ENCODE measurements at places on chromosomes 5 and 9. TPM values are rescaled to one million over a fixed set of nuclear protein-coding genes. Genes with fewer than 3 reads are reported as not detected.

The SLCO4C1 gene
- 18.0 TPM for total RNA-seq

The TMEM215 gene
- 0.18 TPM for total RNA-seq

DNA sequence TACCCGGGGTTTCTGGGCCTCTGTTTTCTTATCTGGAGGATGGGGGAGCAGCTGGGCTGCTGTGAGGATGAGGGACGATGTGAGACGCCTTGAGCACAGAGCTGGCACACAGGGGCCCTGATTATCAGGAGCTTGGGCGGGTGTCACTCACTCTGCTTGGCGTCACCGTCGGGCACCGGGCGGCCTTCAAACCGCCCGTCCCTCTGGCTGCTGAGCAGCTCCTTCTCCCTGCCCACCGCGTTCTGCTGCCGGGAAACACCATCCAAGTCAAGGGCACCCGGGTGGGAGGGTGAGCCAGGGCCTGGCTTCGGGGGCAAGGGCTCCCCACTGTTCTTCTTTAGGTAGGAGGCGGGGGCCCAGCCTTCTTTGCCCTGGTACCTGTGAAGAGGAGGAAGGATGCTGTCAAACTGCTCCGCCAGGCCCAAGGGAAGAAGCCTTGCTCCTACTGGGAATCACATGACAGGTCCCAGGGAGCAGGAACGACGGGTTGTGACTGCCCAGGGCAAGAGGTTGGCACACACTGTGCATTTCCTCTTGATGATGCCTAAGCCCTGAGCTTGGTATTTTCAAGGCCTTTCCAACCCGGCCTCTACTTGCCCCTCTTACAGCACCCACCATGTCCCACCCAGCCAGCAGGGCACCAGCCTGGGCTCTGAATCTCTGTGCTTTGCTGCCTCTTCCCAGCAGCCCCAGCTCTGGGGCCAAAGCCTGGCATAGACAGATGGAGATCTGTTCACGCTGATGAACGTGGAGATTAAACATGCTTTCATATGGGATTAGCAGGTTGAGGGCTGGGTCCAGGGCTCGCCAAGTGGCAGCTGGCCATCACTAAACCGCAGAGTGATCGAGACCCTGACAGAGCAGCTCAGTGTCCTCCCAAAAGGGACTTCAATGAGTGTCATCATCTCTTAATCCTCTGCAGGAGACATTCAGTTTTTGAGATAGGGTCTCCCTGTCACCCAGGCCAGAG is 66.9 kb upstream of the UBTD2 start:
- no peak overlapping the region for H3K4me3 ChIP-seq
- peaks cover 47% of the 10 kb centered on the region for H3K36me3 ChIP-seq
- no peak for DNase-seq
- H3K27me3 ChIP-seq: peaks cover 7% of the 10 kb centered on the region

The N4BP3 gene
- total RNA-seq: 107 TPM

GRCh38 chr5:142176255-142176654 is 67.7 kb downstream of the NDFIP1 start:
- H3K27ac ChIP-seq: no peak overlapping the region
- no peak overlapping the region for H3K4me3 ChIP-seq
- no peaks in the 10 kb centered on the region for H3K36me3 ChIP-seq

The GPR21 gene
- 1.8 TPM for total RNA-seq

The SLC1A1 gene
- 2.2 TPM for total RNA-seq

DNA sequence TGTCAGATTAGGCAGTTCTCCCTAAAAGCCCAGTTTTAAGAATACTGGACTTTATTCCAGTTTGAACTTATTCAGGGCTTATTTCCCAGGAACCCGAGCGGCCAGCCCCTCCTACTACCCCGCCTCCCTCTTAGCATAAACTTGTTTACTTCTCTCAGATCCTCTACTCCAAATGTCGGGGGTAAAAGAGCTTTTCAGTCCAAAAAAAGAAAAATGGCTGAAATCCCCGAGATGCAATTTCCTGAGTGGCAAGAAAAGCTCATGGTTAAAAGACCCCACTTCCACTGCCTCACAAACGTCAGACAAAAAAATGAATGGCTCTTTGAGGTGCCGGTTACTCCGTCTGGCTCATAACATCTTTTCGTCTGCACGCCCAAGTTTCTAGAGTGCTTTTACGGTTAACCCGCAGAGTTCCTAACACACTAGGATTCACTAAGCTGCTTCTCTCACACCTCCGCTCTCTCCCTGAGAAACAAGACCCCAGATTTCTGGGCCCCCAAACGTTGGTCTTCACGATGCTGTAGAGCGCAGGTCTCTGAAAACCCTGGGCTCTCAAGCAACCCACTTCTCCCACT is 402 bp downstream of the BRD8 start:
- peaks cover 8% of the 10 kb centered on the region for H3K36me3 ChIP-seq
- peaks cover 7% of the 10 kb centered on the region for H3K4me1 ChIP-seq
- peaks cover 3% of the 10 kb centered on the region for H3K27me3 ChIP-seq
- H3K4me3 ChIP-seq: no peak overlapping the region
- peak; percentile 7 for DNase-seq

- H3K27ac ChIP-seq: no peak overlapping the region
- peaks cover 4% of the 10 kb centered on the region for H3K36me3 ChIP-seq
- peaks cover 28% of the 10 kb centered on the region for H3K4me1 ChIP-seq
- no peak overlapping the region for H3K4me3 ChIP-seq
- peaks cover 4% of the 10 kb centered on the region for H3K27me3 ChIP-seq
- DNase-seq: no peak
These were observed 87.2 kb downstream of the TLE4 start for GRCh38 chr9:79658926-79659325.

- H3K4me3 ChIP-seq: no peak overlapping the region
- H3K27me3 ChIP-seq: peaks cover 2% of the 10 kb centered on the region
- no peak for DNase-seq
These were observed 358.9 kb upstream of the PCSK5 start for GRCh38 chr9:75531588-75531987.

The DNM1 gene
- total RNA-seq: 8.0 TPM

The CDH9 gene
- total RNA-seq: not detected

DNA sequence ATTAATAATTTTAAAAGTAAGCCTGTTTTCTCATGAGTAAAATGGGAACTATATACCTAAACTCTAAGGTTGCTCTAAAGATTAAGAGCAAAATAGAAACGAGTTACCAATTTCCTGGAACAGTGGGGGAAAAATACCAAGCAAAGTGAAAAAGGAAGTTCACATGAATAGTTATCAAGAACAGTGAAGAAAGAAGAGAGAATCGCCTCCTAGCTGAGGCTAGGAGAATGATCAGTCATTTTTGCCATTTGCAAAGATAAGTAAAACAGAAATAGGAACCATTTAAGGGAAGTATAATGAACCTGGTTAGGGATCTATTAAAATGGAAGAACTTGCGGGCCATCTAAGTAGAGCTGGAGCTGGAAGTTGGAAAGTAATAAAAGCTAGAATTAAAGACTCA is 50.7 kb downstream of the P4HA2 start:
- peaks cover 27% of the 10 kb centered on the region for H3K4me1 ChIP-seq
- H3K36me3 ChIP-seq: no peaks in the 10 kb centered on the region
- H3K27me3 ChIP-seq: no peaks in the 10 kb centered on the region
- H3K27ac ChIP-seq: no peak overlapping the region

DNA sequence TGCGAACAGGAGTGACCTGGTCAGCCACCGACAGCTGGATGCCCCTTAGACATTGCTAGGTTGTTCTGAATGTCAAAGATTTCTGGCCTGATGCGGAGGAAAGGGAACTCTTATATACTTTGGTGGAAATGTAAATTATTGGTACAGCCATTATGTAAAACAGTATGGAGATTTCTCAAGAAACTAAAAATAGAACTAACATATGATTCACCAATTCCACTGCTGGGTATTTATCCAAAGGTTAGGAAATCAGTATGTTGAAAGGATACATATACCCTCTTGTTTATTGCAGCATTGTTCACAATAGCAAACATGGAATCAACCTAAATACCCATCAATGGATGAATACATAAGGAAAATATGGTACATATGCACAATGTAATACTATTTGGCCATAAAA is 31.8 kb downstream of the DMRT3 start:
- H3K4me1 ChIP-seq: peaks cover 15% of the 10 kb centered on the region
- H3K4me3 ChIP-seq: no peak overlapping the region
- H3K27ac ChIP-seq: no peak overlapping the region
- no peak for DNase-seq
- no peaks in the 10 kb centered on the region for H3K36me3 ChIP-seq

GRCh38 chr5:65203746-65204145 is 278.0 kb downstream of the ADAMTS6 start:
- H3K36me3 ChIP-seq: no peaks in the 10 kb centered on the region
- DNase-seq: no peak
- H3K27me3 ChIP-seq: peaks cover 4% of the 10 kb centered on the region
- no peak overlapping the region for H3K4me3 ChIP-seq

DNA sequence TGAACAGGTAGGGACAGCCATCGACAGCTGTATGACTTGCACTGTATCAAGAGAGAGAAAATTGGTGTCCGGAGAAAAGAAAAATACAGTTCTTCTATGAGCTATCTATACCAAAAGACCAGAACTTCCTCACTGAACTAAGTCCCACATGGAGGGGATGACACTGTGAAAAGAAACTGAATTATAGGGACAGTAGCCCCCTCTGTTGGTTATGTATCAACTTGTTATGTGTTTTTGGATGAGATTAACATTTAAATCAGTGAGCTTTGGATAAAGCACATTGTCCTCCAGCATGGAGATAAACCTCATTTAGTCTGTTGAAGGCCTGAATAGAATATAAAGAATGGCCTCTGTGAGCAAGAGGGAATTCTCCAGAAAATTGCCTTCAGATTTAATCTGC is 176.6 kb upstream of the SH3GL2 start:
- no peaks in the 10 kb centered on the region for H3K27me3 ChIP-seq
- H3K36me3 ChIP-seq: no peaks in the 10 kb centered on the region
- H3K4me3 ChIP-seq: no peak overlapping the region
- DNase-seq: peak; percentile 11

The CERCAM gene
- total RNA-seq: 27.9 TPM

GRCh38 chr5:139994234-139994633 is 48.9 kb downstream of the NRG2 start:
- H3K36me3 ChIP-seq: no peaks in the 10 kb centered on the region
- no peaks in the 10 kb centered on the region for H3K27me3 ChIP-seq
- no peaks in the 10 kb centered on the region for H3K4me1 ChIP-seq
- no peak for DNase-seq
- no peak overlapping the region for H3K27ac ChIP-seq

DNA sequence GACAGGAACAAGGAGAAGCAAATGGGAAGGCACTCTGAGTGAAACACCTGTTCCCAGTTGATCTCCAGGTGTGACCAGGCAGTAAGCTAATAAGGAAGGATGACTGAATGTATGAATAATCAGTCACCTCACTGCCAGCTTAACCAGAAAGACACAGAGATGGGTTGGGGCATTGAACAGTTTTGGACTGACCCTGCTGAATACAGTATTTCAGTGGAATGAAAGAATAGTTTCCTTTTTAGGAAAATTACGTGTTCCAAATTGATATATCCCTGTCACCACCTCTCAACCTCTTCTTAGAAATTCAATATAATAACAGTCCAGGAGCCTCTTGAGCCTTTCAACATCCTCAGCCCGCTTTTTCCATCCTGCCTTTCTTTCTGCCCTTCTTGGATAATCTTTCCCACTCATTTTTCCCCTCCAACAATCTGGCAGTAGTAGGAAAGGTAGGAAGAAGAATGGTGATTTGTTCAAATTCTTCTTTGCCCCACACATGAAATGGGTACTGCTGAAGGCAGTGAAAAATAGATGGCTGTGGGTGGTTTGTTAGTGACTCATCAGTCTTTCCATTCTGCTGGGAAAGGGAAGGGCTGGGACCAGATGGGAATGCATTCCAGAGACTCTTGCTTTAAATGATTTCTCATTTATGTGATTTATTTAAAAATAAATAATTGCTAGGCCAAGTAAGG is 117.9 kb downstream of the ZSWIM6 start:
- no peak overlapping the region for H3K27ac ChIP-seq
- no peak overlapping the region for H3K4me3 ChIP-seq
- no peak for DNase-seq
- peaks cover 2% of the 10 kb centered on the region for H3K27me3 ChIP-seq
- H3K36me3 ChIP-seq: peaks cover 27% of the 10 kb centered on the region

The CNTLN gene
- total RNA-seq: 7.4 TPM

GRCh38 chr5:1553539-1554409 is 30.0 kb upstream of the LPCAT1 start:
- H3K4me3 ChIP-seq: no peak overlapping the region
- no peaks in the 10 kb centered on the region for H3K4me1 ChIP-seq
- H3K27ac ChIP-seq: peak overlapping the region; percentile 30
- no peak for DNase-seq
- H3K27me3 ChIP-seq: peaks cover 1% of the 10 kb centered on the region

DNA sequence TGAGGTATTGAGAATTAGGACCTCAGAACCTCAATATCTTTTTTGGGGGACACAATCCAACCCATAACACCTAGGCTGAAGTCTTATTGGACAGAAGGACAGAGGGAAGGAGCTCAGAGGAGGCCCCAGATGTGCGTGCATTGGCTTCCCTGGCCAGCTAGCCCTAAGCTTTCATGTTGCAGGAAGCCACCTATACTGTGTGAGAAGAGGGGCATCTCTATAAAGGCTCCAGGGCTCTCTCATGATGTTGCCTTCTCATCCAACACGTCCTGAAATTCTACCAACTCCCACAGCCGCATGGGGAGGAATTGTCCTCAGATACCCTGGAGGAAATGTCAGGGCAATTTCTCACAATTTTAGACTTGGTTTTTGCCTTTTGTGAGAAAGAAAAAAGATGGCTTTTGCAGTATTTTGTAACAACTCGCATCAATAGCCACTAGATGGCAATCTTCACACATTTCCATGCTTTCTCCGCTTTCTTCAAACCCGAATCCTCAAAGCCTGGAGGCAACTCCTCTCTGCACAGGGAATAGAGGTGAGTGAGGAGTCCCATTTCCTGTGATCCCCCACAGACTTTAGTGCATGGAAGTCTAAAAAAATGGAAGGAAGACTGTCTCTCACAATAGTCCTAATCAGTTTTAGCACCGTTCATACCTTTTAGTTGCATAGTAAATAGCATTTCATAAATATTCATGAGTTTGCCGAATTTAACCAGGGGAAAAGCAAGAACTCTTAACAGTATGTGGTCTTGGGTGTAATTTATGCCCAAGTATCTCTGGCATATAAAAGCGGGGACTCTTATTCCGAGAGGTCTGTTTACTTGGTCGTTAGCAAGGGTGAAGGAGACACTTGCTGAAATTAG is 7.4 kb upstream of the PPP3R2 start:
- H3K27me3 ChIP-seq: no peaks in the 10 kb centered on the region
- peaks cover 4% of the 10 kb centered on the region for H3K36me3 ChIP-seq
- no peak overlapping the region for H3K4me3 ChIP-seq
- DNase-seq: peak; percentile 38
- no peak overlapping the region for H3K27ac ChIP-seq

- H3K27ac ChIP-seq: no peak overlapping the region
- H3K4me1 ChIP-seq: no peaks in the 10 kb centered on the region
- H3K27me3 ChIP-seq: peaks cover 2% of the 10 kb centered on the region
- peak overlapping the region; percentile 87 for H3K4me3 ChIP-seq
- DNase-seq: peak; percentile 48
These were observed 597 bp upstream of the TMEM250 start for GRCh38 chr9:136119061-136119882.

DNA sequence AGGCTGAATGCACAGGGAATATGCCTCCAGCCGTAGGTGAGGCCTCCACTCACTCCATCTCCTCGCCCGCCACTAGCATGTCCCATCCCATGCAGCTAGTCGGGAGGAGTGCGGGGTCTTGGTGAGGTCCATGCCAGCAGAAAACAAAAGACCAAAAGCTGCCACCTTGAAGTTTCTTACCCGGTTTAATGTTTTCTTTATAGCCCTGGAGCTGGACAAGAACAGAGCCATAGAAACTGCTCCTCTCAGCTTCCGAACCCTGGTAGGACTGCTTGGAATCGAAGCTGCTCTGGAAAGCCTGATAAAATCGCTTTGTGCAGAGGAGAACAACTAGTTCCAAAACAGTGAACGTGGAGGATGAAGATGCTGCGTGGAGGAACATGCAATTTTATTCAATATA is 57.1 kb downstream of the IPPK start:
- H3K4me1 ChIP-seq: peaks cover 9% of the 10 kb centered on the region
- peaks cover 32% of the 10 kb centered on the region for H3K36me3 ChIP-seq
- no peaks in the 10 kb centered on the region for H3K27me3 ChIP-seq
- H3K4me3 ChIP-seq: no peak overlapping the region
- DNase-seq: no peak

All from endothelial cell (in vitro differentiated cells).